Fibroblast of skin of back (primary cell): ENCODE measurements at places on chromosomes 4 and X.

- DNase-seq = no peak
Measured at GRCh38 chr4:74920704-74921103, 12.2 kb upstream of the PARM1 start.

- DNase-seq = no peak
Measured at GRCh38 chrX:17968367-17968766, 107.3 kb upstream of the RAI2 start.

DNA sequence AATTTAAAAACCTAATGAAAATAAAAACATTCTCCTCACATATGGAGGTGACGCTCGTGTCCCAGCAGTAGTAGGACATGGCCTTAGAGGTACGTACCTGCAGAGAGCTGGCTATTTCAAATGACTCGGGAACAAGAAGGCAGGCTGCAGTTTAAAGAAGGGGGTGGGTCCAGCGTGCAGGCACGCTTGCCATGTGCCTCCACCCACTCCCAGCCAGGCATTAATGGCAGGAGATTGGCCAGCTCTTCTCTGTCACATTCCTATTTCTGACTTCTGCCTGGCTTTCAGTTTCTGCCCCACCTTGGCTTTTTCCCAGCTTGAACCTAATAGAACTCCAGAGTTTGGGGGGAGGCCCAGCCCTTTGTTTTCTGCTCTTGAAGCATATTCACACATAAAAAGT lies 17.2 kb downstream of the PDHA1 start:
- no peak for DNase-seq

DNA sequence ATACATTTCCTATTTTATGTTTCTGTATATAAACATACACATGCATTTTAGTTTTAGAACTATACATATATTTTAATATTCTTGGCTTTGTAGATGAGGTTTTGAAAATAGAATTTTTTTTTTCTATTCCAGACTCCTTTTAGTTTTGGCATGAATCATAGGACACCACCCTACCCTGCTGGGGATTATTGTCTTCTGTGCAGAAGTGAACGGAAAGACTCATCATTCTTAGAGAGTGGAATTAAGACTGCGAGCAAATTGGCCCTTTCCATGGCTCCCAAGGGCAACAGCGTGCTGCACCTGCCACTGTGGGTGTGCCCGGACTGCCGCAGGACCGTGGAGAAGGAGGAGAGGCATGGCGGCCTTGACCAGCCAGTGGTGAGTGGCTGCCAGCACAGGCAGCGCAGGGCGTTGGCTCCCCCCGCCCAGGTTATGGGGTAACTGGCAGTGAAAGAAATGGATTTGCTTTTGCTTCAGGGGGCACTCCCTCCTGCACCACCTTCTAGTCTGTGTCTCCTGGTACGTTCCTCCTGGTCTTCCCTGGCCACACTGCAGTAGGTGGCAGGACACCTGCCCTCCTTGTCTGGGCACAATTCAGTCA lies 59.6 kb downstream of the FAM193A start:
- no peak for DNase-seq
